ENCODE measurements at places on chromosomes 5 and 9.

GRCh38 chr5:55853041-55853670, 2.0 kb downstream of the IL31RA start:
- DNase-seq: no peak

GRCh38 chr5:133644000-133644865, 31.9 kb upstream of the FSTL4 start:
- DNase-seq: no peak

DNA sequence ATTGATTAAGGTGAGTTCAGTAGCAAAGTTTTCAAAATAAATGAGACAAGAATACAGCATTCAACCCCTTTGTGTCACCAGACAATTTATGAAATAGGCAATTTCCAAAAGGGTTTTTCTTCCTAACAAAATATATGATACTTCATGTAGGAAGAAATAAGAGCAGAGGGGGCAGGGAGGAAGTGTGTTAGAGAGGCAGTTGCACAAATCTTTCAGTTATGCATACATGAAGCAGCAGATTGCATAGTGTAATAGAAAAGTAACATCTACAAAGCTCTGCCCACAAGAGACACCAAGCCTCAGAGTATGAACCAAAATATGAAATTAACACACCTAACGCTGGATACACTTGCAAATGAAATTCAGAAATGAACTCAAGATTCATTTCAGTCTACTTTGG, 157.0 kb downstream of the DENND1A start:
- no peak for DNase-seq

DNA sequence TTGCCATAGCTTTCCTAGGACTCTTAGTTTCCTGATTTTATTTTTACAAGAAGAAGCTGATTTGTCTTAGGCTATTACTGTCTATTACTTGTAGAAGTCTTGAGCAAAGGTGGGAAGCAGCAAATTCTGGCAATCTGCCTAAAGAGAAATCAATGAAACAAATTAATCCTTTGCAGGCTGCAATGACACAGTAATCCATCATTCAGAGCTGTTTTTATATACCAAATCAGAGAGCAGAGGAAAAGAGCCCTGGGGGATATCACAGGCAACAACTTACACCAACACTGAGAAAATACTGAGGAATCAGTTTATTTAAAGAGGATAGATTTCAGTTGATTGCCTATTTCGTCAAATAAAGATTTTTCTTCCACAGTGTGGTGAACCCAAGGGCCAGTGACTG, 13.6 kb downstream of the NR2F1-AS1 start:
- DNase-seq: no peak

DNA sequence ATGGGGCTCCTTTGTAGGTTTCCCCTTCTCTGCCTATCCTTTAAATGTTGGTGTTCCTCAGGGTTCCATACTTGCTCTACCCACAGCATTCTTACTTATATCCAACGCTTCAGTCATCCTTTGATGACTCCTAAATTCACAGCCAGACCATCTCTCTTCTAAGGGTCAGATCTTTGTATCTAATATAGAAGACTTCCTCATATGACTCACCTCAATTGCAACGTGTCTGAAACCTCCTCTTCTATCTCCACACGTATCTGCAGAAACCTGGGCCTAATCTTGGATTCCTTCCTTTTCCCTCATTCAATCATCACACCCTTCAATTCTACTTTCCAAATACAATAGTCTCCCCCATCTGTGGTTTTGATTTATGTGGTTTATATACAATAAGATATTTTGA, 68.3 kb downstream of the HMGCR start:
- no peak for DNase-seq

DNA sequence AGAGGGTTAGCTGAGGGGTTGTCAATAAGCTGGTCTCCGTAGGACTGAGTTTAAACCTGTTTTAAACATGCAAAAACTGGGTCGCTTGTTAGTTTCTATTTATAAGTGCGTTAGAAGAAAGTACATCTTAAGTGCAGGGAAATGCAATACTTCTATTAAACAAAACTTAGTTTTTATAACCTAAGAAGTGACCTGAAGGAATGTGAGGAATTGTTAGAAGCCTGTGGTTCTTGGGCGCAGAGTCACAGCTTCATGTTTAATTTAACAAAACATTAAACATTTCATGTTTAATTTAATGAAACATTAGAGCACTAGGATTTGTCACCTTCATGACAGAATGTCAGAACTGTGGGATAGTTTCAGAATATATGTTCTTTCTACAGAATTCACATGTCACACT, 469.2 kb upstream of the WWC1 start:
- no peak for DNase-seq

- DNase-seq: no peak
Measured at GRCh38 chr5:551406-551805, 27.2 kb upstream of the SLC9A3 start.

GRCh38 chr5:43138512-43138893, 17.8 kb downstream of the ZNF131 start:
- DNase-seq: no peak

GRCh38 chr5:620152-620551, 8.0 kb downstream of the CEP72 start:
- no peak for DNase-seq

- no peak for DNase-seq
Measured at GRCh38 chr9:82334286-82334685, 345.7 kb downstream of the SPATA31D1 start.

DNA sequence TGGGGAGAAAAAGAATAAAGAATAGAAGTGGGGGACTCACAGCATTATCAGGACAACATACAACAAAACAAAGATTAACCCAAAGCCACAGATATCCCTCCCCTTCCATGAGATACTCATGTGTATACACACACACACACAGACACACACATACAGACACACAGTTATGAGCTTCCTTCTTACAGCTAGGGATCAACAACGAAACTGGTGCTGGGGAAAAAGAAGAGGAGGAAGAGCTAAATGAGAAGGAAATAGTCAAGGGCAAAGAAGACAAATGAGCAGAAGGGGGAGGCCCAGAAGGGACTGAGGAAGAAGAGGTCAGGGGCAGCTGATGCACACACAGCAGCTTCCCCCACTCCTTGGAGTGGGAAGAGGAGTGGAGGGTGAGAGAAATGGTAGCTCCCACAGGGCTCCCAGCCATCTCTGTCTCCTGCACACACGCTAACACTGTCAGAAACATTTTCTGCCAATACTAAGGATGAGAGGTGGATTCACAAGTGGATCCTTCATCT, 66.2 kb downstream of the SIL1 start:
- no peak for DNase-seq

GRCh38 chr9:33843312-33843961, 26.5 kb downstream of the UBE2R2 start:
- no peak for DNase-seq

DNA sequence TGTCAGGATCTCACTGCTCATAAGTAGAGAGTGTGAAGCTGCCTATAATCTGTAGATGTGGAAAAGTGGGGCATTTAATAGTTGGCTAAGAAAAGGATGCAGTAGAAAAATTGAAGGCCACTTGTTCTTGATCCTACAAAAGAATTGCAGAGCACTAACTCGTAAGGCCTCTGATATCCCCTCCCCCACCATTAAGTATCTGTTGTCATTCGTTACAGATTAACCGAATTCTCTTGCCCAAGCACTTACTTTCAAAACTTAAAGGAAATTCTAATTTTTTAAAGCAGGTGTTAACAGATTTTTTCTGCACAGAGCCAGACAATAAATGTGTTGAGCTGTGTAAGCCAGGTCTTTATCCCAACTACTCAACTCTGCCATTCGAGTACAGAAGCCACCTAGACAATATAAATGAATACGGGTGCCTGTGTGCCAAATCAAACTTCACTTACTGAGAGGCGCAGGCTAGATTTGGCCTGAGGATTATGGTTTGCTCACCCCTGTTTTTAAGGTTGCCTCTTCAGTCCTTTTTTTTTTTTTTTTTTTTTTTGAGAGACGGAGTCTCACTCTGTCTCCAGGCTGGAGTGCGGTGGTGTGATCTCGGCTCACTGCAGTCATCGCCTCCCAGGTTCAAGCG, 234.8 kb downstream of the RFK start:
- DNase-seq: no peak

DNA sequence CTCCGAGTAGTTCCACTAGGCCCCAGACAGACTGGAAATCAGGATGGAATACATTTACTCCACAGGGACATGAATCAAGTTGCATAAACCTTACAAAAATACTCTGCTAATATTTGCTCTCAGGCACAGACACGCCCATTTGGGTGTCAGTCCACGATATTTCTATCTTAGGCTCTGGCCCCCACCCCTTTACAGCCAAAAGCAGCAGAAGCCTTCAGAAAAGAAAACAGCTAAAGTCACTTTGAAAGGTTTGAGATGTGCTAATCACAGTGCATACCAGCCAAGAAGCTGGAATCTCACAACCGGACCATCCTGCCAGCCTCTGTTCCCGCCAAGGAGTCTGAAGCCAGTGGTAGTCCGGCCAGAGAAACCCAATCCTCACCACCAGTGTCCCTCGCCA, 22.6 kb downstream of the PTPN3 start:
- DNase-seq: no peak

DNA sequence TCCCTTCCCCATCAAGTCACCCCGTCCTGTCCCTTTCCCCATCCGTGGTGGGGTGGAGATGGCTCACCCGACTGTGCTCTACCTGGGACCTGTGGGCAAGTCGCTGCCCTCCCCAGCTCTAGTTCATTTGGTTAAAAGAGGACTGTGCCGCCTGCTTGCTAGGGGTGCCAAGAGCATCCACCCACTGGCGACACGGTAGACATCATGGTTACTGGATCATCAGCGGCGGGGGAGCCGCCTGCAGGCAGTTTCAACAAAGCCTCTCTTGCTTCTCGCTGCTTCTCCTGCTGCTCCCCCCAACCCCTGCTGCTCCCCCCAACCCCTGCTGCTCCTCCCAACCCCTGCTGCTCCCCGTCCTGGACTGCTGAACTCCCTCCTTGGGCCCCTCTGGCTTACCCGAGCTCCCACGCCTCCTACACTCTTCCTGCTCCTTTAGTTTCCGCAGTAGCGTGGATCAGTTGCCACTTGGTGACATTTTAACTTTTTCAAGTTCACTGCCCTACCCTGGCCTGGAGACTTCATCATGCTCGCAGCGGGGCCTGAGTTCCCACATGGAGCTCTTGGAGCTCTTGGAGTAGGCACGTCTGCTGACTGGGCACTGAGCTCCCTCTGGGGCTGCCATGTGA, 22.0 kb upstream of the SCGB3A1 start:
- DNase-seq: no peak

- no peak for DNase-seq
Measured at GRCh38 chr5:96388176-96388575, 44.9 kb downstream of the PCSK1 start.

DNA sequence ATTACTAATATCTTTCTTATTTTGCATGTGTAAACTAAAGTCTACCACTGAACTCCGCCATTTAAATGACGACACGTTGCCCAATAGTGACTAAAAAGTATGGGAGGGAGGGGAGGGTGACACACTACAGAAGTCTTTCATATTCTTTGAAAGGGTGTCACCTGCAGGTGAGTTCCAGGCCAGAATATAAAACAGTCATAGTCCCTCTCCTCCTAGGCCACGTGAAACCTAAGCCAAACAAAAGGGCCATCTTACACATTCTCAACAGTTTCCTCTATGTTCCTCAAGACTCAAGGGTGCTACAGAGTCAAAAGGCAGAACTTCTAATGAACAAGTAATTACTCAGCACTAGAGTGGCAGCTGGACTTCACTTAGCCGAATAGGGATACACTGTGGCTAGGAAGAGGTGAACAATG, 6.4 kb downstream of the CEMIP2 start:
- no peak for DNase-seq

GRCh38 chr5:1817261-1818043, 16.2 kb downstream of the NDUFS6 start:
- DNase-seq: no peak

DNA sequence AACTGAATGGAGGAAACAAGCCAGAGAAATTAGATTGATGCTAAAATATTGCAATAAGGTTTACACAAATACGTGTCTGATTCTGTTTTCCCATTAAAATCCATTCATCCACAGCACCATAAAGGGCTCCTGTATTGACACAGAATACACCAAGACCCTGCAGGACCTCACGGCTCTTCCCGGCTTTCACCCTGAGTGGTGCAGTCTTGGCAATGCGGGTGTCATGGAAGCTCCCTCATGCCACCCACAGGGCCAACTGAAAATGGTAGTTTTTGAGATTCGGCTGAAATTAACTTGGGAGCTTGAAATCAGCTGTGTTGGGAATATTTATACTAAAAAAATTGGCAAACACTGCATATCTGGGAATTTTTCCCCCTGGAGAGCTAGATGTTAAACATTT, 17.3 kb upstream of the EXOC3 start:
- DNase-seq: no peak

GRCh38 chr5:158313027-158313732, 454.2 kb upstream of the CLINT1 start:
- DNase-seq: no peak

DNA sequence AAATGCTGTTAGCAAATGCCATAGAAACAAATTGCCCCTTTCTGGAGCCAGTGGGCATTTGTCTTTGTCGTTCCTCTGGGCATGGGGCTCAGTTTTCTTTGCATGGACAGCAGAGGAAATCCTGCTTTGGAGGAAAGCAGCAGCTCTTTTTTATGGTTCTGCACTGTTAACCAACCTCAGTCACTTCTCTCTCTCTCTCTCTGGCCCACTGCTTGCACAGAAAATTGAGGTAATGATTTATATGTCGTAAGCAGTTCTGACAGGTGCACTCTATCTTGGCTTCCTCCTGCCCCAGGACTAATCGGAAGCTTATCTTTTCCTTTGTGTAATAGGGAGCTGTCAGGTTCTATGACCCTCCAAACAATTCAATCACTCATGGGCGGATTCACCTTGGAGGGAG, 159.6 kb upstream of the GPR151 start:
- no peak for DNase-seq

DNA sequence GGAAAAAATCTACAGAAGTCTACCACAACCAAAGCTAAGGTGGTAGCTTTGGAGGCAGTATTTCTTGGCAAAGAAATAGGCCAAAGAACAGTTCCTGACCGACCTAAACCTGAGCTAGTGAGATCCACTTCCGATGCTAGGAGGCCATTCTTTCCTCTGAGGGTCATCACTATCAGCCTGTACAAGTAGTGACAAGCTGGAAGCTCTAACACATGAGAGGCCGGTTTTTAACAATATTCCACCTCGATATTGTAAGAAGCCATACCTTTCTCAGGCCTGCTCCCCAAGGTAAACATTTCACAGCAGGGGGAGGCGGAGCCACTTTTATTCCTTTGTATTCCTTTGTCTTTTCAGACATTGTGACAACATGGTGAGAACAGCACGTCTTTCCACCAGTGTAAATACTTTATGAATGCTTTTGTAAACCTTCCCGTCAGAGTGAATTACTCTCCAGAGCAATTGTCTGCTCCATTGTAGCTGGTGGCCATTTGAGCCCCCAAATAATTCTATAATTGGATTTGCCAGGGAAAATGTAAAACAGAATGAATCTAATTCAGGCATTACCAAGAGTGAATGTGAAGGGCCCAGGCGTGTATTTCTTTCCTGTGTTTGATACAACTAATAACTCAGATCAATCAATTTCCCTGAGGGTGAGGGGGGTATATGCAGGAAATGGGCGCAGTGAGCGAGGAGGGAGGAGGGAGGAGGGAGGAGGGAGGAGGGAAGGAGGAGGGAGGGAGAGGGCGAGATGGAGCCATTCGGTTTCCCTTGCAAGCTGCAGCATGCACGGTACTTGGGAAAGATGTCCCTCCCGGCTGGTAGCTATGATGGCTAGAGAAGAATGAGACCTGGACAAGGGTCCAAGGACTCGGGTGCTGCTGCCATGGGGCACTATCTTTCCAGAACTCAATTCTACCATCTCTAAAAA, 166.6 kb downstream of the CDK5RAP2 start:
- no peak for DNase-seq
